ACHN (cell line): ENCODE measurements at places on chromosomes 3 and 15.

GRCh38 chr3:44074181-44074580 is 167.5 kb upstream of the TOPAZ1 start:
- no peak for DNase-seq

DNA sequence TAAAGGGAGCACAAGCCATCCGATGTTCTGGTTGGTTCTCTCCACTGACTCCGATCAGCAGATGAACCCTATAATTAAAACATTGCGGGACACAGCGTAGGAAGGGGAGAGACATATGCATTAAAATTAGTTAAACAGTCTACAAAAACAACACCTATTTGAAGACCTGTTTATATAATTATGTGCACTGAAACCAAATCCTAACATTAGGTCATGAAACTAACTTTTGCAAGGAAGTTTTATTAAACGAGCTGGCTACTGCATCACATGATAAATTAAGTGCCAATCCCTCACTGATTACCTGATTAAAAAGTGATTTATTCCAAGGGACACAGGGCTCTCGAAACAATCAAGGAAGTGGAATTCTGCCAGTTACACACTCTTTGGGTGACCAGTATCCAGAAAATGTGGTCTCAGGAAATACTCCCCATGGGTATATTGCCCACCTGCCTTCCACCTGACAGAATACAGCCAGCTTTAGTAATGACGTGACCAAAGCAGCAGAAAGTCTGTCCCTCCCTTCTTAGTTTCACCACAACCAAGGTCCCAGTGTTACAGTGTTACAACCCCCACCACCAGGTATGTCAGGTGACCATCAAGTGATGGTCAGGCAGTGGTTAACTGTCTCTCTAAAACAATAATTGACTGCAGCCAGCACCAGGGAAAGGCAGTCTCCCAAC is 69.5 kb downstream of the HERC1 start:
- no peak for DNase-seq

GRCh38 chr3:11126653-11127052 is 27.6 kb upstream of the HRH1 start:
- no peak for DNase-seq

DNA sequence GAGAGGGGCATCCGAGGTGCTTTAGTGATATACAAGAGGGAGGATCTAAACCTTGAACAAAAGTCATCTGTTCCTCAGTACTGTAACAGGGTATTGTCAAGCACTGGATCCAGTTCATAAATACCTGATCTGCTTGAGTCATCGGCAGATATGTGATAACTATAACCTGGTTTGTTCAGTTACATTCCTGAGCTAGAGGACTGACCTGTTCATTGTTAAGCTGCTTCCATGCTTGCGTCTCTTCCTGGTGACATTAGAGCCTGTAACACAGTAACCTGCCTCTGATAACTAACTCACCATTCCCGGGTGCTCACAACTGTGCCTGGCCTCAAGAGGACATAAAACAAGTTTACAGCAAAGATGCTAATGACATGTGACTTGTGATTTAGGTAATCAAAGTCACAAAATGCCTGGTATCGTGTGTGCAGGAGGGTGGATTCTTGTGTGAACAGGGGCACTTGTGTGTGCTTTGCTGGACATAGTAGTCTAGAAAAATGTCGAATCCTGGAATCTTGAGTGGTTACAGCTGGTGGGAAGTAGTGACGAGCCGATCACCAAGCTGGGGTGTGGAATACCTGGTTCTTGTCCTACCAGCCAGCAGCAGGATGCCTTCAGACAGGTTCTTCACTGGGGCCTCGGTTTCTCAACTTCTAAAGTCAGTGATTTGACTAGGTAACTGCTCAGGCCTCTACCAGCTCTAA is 30.9 kb upstream of the POLR2M start:
- DNase-seq, result no peak

DNA sequence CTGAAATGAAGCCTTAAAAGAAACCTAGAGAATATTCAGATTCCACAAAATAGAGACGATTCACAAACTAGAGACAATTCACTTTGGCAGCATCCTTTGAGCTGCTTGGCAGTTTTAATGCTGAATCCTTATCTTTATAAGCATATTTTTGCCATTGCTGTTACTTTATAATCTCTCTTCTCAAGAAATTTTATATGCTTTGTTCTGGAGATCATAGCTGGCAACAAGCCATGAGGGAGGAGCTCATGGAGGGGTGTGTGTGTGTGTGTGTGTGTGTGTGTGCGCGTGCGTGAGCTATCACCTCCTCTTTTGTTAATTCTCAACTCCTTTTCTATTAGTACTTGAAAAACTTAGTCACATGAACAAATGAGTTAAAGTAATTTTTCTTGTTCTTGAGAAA is 495.0 kb upstream of the RGMA start:
- no peak for DNase-seq

GRCh38 chr15:86802244-86802643 is 722.6 kb downstream of the AGBL1 start:
- no peak for DNase-seq

GRCh38 chr15:81529481-81529880 is 155.5 kb upstream of the TMC3 start:
- no peak for DNase-seq

DNA sequence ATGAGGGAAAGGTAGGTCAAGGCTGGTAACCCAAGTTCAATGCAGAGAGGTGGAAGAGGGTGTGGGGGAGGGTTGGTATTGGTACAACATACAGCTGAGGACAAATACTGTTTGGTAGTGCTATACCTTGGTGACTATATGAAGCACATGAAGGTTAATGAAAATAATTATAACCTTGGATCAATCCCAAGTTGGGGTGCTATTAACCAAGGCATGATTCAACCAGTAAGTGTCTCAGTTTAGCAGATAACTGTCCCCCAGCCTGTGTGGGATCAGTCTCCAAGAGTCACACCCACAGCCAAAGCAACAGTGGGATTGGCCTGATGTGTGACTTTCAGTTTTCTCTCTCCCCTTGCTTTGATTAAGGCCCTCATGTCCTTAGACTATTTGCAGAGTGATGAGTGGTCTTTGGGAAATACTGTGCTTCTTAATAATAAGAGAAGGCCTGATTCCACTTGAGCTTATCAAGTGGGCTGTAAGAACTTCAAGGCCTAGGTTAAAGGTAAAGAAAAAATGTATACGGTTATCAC is 80.8 kb downstream of the EOMES start:
- no peak for DNase-seq

DNA sequence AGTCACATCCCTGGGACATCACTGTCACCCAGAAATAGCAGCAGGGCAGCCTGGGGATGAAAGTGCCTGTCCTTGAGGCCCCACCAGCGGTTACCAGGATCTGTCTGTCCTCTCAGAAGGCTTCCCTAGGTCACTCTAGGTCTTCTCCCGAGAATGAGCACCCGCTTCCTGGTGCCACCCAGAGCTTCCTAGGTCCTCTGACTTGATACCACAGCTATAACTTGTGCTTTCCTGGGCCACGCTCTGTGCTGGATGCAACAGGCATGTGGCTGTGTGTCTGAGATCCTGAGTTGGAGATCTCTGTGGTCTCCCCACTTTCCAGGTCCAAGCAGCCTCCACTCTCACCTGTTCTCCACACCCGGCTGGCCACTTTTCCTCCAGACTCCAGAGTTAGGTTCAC is 25.8 kb downstream of the ARNT2 start:
- no peak for DNase-seq

GRCh38 chr3:21991061-21991460 is 240.1 kb upstream of the ZNF385D start:
- no peak for DNase-seq

DNA sequence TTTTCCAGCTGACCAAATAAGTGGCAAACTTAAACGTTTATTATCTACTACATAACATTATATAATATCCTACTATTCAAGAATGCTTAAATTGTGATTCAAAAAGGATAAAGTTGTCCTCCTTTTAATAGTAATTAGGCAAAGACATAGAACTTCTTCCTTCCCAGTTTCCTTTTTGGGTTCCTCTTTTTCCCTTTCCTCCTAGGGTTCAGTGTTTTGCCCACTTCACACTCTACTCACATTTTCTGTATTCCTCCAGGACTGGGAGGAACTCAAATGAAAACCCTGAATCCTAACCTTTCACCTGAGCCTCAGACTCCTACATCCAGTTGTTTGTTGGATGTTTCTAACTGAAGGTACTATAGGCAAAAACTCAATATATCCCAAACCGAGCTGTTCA is 132.5 kb downstream of the PEAK1 start:
- DNase-seq, result no peak

DNA sequence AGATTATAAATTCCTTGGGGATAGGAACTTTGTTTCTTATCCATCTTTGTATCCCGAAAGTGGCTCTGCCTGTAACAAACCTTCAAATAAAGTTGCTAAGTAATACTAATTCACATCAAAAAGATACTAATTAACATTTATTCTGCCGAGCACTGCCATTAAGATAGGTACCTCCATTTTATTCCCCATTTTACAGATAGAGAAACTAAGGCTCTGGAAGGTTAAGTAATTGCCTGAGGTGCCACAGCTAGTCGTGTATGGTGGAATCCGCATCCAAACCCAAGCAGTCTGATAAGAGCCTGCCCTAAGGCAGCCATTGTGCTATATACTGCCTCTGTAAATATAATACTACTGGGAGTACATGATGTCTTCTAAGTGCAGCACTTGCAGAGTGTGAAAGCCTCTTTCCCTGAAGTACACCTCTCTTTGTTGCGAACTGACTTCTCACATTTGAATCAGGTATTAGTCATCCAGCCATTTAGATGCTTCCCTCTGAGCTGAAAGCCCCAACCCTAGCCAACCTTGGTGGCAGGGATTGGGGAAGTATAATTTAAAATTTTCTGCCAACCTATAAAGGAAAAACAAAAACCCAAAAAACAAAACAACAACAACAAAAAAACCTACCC is 78.5 kb upstream of the CHD2 start:
- DNase-seq, result no peak
